IMR-90 (cell line): ENCODE measurements at places on chromosomes 7 and 10.

DNA sequence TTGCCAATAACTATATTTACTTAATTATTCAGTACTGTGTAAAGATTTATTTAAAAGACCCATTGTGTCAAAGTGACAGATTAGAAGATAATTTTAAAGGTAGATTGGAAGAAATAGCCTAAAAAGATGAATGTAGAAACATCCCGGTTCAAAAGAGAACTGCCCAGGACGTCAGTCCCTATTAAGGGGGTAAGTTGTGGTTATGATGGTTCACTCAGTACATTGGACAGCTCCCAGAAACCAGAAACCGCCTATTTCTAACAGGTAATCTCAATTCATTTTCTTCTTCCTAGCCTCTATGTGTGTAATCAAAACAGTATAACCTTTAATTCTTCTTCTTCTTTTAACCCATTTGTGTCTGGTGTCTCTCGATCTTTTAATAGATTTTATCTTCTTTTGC is 1.5 kb upstream of the FERD3L start:
- peaks cover 32% of the 10 kb centered on the region for H3K27me3 ChIP-seq
- no peak overlapping the region for H3K4me3 ChIP-seq
- H3K4me1 ChIP-seq: no peaks in the 10 kb centered on the region
- H3K36me3 ChIP-seq: no peaks in the 10 kb centered on the region
- peak; percentile 46 for DNase-seq

- DNase-seq: no peak
- H3K36me3 ChIP-seq: peaks cover 6% of the 10 kb centered on the region; the same call in 1 of the 2 replicates
- no peak overlapping the region for H3K27ac ChIP-seq
- H3K4me1 ChIP-seq: no peaks in the 10 kb centered on the region
- H3K4me3 ChIP-seq: no peak overlapping the region
These were observed 36.9 kb upstream of the GSDME start for GRCh38 chr7:24793982-24794648.

GRCh38 chr10:14560274-14560673 is 214.4 kb downstream of the FAM107B start:
- no peak overlapping the region for H3K27ac ChIP-seq
- H3K27me3 ChIP-seq: no peaks in the 10 kb centered on the region
- H3K4me3 ChIP-seq: no peak overlapping the region
- H3K4me1 ChIP-seq: peaks cover 32% of the 10 kb centered on the region

DNA sequence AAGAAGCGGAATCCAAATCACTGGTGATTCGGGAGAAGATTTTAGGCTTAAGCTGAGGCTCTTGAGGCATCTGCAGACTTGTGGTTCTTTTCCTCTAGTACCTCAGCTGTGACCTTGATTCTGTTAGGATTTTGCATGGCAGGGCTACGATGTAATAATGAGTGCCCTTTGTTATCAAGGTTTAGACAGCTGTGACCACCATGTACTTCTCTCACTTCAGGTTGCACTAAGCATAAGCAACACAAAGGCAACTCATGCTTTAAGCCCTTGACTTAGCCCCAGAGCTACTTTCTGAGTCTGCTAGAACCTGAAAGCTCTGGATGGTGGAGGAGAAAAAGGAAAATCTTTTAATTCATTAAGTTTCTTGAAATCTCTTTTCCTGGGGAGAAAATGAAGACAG is 1052.3 kb upstream of the PHF14 start:
- no peaks in the 10 kb centered on the region for H3K4me1 ChIP-seq
- no peak for DNase-seq
- H3K36me3 ChIP-seq: no peaks in the 10 kb centered on the region
- H3K27ac ChIP-seq: no peak overlapping the region
- H3K4me3 ChIP-seq: no peak overlapping the region

DNA sequence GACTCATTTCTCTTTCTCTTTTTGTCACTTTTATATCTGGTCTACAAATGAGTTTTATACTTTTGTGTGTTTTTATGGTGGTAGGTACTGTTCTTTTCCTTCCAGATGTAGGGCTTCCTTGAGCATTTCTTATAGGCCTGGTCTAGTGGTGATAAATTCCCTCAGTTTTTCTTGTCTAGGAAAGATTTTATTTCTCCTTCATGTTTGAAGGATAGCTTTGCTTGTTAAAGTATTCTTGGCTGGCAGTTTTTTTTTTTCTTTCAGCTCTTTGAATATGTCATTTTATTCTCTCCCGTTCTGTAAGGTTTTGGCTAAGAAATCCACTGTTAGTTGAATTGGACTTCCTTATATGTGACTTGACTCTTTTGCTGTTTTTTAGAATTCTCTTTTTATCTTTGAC is 292.7 kb downstream of the RPS24 start:
- peaks cover 5% of the 10 kb centered on the region for H3K27me3 ChIP-seq
- H3K4me3 ChIP-seq: no peak overlapping the region
- no peak overlapping the region for H3K27ac ChIP-seq
- H3K36me3 ChIP-seq: no peaks in the 10 kb centered on the region

- no peaks in the 10 kb centered on the region; the same call in 1 of the 2 replicates for H3K27me3 ChIP-seq
- no peak for DNase-seq
- no peak overlapping the region for H3K4me3 ChIP-seq
These were observed 137.7 kb downstream of the CHN2 start for GRCh38 chr7:29332042-29332811.

GRCh38 chr7:78350391-78350790 is 551.8 kb downstream of the PHTF2 start:
- DNase-seq: no peak
- no peak overlapping the region for H3K27ac ChIP-seq
- no peaks in the 10 kb centered on the region for H3K36me3 ChIP-seq

DNA sequence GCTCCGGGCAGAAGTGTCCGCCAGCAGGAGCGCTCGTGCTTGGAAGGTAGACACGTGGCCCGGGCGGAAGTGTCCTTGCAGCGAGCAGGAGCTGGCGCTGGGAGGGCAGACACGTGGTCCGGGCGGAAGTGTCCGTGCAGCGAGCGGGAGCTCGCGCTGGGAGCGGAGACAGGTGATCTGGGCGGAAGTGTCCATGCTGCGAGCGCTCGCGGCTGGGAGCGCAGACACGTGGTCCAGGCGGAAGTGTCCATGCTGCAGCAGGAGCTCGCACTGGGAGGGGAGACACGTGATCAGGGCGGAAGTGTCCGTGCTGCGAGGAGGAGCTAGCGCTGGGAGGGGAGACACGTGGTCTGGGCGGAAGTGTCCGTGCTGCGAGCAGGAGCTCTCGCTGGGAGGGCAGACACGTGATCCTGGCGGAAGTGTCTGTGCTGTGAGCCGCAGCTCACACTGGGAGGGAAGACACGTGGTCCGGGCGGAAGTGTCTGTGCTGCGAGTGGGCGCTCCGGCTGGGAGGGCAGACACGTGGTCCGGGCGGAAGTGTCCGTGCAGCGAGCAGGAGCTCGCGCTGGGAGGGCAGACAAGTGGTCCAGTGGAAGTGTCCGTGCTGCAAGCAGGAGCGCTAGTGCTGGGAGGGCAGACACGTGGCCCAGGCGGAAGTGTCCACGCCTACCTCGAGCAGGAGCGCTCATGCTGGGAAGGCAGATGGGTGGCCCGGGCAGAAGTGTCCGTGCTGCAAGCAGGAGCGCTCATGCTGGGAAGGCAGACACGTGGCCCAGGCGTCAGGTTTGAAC is 41.1 kb upstream of the PRKAR1B start:
- H3K27ac ChIP-seq: no peak overlapping the region
- no peaks in the 10 kb centered on the region for H3K27me3 ChIP-seq
- H3K36me3 ChIP-seq: peaks cover 33% of the 10 kb centered on the region
- DNase-seq: peak; percentile 22
- H3K4me1 ChIP-seq: no peaks in the 10 kb centered on the region; the same call in 1 of the 2 replicates
- H3K4me3 ChIP-seq: no peak overlapping the region

DNA sequence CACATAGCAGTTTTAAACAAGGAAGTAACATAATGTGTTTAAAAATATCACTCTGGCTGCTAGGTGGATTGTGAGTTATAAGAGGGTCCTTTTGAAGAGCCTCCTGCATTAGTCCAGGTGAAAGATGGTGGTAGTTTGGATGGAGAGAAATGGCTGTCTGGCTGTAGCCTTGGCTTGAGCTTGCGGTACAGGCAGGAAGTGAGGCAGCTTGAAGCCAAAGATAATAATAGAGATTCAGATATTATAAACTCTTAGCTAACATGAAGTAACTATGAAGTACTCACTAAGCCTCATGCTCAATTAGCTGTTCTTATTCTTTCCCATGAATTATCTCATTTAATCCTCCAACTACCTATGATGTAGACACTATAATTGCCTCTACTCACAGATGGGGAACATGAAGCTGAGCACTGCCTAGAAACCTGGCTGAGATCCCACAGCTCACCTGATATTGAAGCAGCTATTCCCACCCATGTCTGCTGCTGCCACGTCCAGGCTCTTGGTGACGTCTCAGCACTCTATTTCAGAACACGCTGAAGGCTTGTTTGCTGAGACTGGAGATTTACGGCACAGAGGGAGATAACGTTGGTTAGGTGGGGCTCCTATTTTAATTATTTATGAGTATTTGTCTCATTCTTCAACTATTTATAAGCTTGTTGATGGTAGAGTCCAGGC is 10.4 kb downstream of the C10orf120 start:
- no peaks in the 10 kb centered on the region for H3K4me1 ChIP-seq
- no peaks in the 10 kb centered on the region for H3K36me3 ChIP-seq
- no peak for DNase-seq
- no peak overlapping the region for H3K4me3 ChIP-seq
- no peaks in the 10 kb centered on the region for H3K27me3 ChIP-seq

DNA sequence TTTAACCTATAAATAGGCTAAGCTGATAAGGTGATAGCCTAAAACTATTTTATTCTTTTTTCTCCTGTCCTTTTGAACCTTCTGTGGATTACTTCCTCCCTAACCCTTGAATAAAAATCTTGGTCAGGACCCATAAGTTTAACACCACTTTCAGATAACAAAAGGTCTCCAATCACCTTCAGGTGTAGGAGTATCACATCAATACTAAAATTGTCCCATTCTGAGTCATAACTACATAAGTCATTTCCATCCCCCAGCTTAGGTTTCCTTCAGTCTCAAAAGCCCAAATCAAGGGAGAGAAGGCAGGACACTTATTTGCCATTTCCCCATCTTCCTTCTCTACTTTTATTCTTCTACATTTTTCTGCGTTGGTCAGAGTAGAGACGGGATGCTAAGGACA is 56.9 kb upstream of the WNT16 start:
- no peak overlapping the region for H3K4me3 ChIP-seq
- H3K27ac ChIP-seq: no peak overlapping the region
- H3K4me1 ChIP-seq: no peaks in the 10 kb centered on the region

- H3K4me3 ChIP-seq: no peak overlapping the region
- H3K4me1 ChIP-seq: no peaks in the 10 kb centered on the region
- H3K27ac ChIP-seq: no peak overlapping the region
- H3K36me3 ChIP-seq: no peaks in the 10 kb centered on the region
- no peak for DNase-seq
These were observed 38.0 kb upstream of the PCBD1 start for GRCh38 chr10:70926226-70927000.

DNA sequence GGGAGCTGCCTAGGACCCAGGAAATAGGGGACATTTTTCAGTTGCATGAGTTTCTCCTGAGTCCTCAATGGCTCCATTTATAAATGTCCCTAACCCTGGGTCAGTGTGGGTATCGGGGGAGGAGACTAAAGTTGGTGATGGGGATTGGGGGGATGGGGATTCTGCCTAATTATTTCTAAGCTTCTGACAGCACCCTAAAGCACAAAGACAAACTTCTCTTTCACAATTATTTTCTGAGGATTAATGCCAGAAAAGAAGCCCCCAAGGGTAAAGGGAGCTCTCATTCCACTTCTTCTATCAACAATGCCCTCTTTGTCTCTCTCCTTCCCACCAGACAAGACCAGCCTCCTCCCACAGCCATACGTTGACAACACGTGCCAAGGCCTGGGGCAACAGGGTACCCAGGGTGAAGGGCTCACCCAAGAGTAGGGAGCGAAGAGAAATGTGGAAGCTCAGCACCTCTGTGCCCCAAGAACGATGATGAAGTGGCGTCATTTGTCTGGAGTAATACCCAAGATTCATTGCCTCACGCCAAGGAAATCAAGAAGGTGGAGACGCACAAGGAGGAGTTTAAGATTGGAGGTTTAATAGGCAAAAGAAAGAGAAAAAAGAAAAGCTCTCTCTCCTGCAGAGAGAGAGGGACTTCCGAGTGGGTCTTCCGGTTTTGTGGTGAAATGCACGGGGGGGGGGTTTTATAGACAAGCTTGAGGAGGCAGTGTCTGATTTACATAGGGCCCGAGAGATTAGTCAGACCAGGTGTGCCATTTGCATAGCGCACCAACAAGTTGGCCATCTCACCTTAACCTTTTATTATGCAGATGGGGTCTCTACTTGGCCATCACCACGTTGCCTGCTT is 14.4 kb upstream of the GJC3 start:
- DNase-seq: no peak
- peaks cover 11% of the 10 kb centered on the region for H3K27me3 ChIP-seq
- H3K27ac ChIP-seq: no peak overlapping the region
- no peaks in the 10 kb centered on the region for H3K4me1 ChIP-seq

- H3K36me3 ChIP-seq: no peaks in the 10 kb centered on the region
- no peaks in the 10 kb centered on the region for H3K4me1 ChIP-seq
- peaks cover 10% of the 10 kb centered on the region for H3K27me3 ChIP-seq
- no peak overlapping the region for H3K27ac ChIP-seq
These were observed 214.7 kb downstream of the FRMD4A start for GRCh38 chr10:14116021-14116420.

DNA sequence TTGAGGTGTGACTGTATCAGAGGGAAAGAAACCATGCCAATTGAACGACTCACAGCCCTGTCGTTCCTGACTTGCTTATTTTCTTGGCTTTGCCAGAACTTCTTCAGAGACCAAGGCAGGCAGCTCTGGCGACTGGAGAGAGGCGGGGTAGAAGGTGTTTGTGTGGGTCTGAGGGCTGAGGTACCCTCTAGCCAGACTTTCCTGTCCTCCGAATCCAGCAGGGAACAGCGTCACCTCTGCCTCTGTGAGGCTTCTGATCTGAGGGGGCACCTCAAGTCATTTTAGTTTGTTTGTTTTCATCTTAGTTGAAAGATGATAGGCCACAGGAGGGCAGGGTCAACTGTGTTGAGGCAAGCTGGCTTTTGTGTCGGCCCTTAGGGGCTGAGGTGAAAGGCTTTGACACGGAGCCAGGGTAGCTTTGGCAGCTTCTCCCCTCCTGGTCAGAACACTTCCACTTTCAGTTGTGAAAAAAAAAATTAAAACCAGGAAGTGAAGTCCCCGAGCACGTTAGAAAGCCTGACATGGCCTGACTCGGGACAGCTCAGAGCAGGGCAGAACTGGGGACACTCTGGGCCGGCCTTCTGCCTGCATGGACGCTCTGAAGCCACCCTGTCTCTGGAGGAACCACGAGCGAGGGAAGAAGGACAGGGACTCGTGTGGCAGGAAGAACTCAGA is 1.9 kb downstream of the ACSL5 start:
- H3K4me1 ChIP-seq: peaks cover 18% of the 10 kb centered on the region
- DNase-seq: peak; percentile 49
- H3K27ac ChIP-seq: peak overlapping the region; percentile 49
- no peaks in the 10 kb centered on the region for H3K27me3 ChIP-seq

GRCh38 chr7:115558161-115558560 is 472.4 kb downstream of the TFEC start:
- H3K4me3 ChIP-seq: no peak overlapping the region
- DNase-seq: peak; percentile 70
- H3K36me3 ChIP-seq: no peaks in the 10 kb centered on the region
- H3K4me1 ChIP-seq: peaks cover 3% of the 10 kb centered on the region; the same call in 1 of the 2 replicates

GRCh38 chr10:8297107-8297506 is 242.6 kb downstream of the GATA3 start:
- no peak for DNase-seq
- H3K27me3 ChIP-seq: no peaks in the 10 kb centered on the region
- H3K4me3 ChIP-seq: no peak overlapping the region
- no peak overlapping the region for H3K27ac ChIP-seq
- H3K4me1 ChIP-seq: no peaks in the 10 kb centered on the region
